Activated T-cell treated with anti-CD3 and anti-CD28 coated beads, Interleukin-2, amount 50 U/mL, for 1 hour (primary cell): ENCODE measurements at places on chromosomes 1 and 21.

GRCh38 chr1:113875714-113876113 is 4.2 kb upstream of the PTPN22 start:
- DNase-seq = no peak

DNA sequence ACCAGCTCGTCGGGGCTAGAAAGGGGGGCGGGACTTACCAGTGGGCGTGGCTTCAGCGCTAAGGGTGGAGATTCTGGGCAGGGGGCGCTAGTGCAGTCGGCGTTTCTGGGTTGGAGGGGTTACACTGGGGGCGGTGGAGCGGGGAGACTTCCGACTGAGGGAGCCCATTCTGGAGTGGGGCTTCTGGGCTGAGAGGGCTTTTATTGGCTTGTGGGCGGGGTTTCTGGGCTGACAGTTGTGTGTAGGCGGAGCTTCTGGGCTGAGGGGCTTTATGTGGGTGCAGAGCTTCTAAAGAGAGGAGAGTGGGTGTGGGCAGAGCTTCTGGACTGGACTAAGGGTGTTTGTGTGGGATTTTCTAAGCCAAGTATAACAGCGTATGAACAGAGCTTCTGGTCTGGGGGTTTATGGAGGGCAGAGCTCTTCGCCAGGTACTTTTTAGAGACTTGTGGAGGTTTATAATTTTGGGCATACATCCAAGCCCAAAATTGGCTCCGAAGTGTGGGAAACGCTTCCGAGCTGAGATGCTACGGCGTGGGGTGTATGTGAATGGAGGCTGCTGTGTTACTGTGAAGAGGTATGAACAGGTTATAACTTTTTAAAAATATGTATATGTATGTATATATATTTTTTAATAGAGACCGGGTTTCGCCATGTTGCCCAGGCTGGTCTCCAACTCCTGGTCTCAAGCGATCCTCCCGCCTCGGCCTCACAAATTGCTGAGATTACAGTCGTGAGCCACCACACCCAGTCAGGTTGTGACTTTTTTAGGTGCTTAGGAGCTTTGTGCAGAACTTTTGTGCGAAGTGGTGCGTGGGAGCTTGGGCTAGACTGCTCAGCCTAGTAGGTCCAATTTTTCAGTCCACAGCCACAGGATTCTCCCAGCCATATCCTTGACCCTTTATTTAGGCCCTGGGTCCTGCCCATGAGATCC is 825 bp downstream of the TMEM39B start:
- no peak for DNase-seq

- DNase-seq = peak; percentile 75
These were observed 27.2 kb upstream of the EPS8L3 start for GRCh38 chr1:109790735-109791494.

DNA sequence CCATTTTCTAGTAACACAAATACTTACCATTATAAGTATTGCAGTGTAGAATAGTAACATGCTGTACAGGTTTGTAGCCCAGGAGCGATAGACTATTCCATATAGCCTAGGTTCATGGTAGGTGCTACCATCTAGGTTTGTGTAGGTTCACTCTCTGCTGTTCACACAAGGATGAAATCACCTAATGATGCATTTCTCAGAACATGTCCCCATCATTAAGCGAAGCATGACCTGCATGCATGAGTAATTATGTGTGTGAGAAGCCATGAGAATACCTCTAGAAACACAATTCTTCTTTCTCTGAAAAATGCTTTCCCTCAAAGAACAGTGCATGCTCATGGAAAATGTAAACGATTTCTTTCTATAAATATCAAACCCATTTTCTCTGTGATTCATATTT is 69.3 kb downstream of the NR5A2 start:
- DNase-seq = no peak

- no peak for DNase-seq
These were observed 30.8 kb downstream of the CD2 start for GRCh38 chr1:116785006-116785405.

- DNase-seq = no peak
These were observed 66.5 kb upstream of the IGSF21 start for GRCh38 chr1:18041102-18041501.

DNA sequence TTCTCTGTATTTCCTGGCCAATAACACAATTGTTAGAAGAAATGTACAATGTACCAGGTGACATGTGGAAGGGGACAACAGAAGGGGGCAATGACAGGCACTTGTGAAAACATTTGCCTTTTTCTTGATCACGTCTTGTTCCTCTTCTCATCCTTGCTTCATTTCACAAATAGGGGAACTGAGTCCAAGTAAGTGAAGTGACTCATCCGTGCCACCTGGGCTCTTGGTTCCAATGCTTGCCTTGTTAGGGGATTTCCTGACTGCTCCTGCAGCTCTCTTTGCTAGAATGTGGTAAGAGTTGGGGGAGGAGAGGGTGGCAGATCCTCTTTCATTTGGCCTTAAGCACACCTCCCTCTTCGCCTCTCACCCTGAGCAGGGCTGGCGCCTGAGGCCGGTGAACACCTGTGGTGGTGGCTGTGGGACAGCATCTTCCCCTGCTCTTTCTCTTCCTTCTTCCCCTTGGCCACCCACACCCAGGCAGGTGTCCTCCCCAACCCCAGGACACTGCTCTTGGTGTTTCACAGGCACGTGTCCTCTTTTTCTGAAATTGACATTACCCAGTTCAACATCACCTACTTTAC is 2.2 kb upstream of the RHEX start:
- DNase-seq = peak; percentile 23

- DNase-seq = no peak
These were observed 19.3 kb upstream of the SLC35A3 start for GRCh38 chr1:99950486-99950885.

GRCh38 chr1:85490270-85490985 is 25.5 kb upstream of the DDAH1 start:
- DNase-seq = no peak

DNA sequence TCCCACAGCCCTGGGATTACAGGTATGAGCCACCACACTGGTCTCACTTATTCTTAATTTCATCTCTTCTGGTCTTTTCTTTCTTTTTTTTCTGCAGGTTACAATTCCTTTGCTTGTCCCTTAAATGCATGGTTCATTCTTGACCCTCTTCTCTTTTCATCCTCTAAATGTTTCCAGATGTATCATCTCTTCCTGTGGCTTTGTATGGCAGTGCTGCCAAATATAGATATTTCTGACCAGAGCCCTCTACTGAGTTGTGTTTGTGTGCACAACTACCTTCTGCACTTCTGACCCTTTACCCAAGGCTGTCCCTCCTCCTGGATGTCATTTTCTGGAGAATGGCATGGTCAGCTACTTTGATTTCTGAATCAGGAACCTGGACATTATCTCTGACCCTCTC is 32.5 kb downstream of the OLFML3 start:
- DNase-seq = no peak

DNA sequence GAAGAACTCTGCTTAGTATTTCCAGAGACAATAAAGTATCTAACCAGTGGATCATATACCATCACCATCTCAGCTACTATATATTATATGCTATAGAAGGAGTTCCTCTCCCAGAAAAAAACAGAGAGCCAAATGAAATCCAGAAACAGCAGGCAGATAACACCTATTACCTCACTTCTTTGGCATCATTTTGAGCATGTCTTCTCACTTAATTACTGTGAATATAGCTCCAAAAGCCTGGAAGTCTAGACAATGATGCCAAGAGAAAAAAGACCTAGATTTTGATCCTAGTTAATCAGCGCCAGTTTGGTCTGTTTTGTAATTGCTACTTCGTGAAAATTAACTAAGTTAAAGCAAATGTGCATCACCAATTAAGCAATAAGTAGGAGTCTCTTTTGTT is 131.3 kb downstream of the EIF4G3 start:
- no peak for DNase-seq

DNA sequence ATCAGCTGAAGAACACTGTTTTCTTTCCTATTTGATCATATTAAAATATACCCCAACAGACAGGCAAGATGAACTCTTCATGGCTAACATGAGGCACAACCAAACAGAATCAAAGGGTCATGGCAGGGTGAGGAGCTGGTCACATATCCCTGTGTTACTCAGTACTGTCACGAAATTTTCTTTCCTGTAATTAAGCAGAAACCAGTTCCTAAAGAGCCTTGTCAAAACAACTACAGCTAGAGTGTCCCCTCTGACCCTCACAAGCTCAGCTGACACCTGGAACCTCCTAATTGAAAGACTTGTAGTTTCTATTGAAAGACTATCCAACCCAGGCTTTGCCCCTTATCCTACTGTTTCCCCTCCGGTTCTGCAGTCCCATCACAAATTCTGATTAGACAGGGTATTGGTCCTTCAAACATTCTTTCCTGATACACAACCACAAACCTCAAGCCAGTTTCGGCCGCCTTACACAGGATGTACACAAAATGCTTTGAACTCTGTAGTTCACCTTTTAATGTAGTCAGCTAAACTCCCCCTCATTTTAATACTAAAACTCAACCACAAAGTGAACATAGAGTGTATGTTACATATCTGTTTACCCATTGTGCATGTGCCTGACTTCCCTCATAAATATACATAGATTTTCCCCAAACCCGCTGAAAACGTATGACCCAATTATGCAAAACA is 651.9 kb downstream of the MRPL39 start:
- no peak for DNase-seq

GRCh38 chr1:67522001-67522441 is 91.8 kb upstream of the SERBP1 start:
- DNase-seq = no peak

DNA sequence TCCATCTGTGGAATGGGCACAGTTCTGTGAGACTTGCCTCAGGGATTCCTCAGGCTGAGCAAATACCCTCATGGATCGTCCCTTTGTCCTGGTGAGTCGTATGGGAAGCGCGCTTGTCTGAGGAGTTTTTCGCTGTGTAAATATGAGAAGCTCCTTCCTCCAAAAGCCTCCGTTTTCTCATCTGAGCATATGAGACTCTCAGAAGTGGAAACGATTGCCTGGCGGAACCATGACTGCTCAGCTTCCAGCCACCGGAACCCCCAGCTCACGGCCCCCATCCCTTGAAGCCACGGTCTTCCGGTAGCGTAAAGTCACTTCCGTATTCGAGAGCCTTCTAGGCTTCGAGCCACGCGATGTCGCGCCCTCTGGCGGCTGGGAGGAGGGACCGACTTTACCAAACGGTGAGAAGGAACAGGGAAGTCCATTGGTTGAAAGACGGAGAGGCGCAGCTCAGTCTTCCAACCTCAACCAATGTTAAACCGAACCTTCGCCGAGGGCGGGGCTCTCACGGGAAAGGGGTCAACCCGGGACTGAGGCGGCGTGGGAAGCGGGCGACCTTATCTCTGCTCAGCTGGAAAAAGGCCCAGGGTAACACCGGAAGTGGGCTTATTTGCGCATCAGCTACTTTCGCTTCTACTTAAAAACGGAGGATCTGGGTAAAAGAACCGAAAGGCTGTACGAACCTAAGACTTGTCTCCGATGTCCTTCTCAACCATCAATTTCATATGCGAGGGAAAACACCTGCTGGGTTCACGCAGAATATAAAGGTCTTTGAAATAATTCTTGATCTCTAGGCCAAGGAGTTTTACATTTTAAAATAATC is 46.3 kb downstream of the AZIN2 start:
- peak; percentile 96 for DNase-seq
